ENCODE measurements at places on chromosomes 6 and 20. TPM values are rescaled to one million over a fixed set of nuclear protein-coding genes. Genes with fewer than 3 reads are reported as not detected.

The ERVFRD-1 gene
- not detected for total RNA-seq

- DNase-seq = no peak
Measured at GRCh38 chr6:153043719-153044118, 41.2 kb upstream of the MTRF1L start.

DNA sequence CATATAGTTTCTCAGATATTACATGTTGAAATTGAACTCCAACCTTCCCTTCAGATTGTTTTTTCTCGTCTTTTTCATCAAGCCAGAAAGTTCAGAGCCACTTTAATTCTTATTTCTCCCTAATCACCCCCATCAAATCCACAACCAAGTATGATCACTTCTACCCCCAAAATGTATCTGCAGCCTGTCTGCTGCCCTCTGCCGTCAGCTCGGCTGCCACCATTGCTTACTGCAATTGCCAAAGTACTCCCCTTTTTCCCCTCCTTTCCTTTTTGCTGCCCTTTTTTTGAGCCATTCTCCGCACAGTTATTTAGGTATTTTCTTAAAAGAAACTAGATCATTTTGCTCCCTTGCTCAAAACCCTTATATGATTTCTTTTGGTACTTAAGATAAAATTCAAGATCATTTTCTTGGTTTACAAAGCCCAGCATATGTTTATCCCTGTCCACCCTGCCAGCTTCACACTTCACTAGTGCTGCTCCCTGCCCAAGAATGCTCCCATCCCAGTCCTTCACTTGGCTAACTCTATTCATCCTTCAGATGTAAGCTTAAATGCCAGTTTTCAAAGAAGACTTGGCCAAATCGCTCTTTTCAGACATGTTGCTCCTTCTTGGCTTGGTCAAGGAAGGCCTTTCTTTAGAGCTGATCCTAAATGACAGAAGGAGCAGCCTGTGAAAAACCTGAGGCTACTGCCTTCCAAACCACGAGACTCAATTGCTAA is 63.7 kb downstream of the SH3BGRL2 start:
- peak; percentile 29 for DNase-seq

DNA sequence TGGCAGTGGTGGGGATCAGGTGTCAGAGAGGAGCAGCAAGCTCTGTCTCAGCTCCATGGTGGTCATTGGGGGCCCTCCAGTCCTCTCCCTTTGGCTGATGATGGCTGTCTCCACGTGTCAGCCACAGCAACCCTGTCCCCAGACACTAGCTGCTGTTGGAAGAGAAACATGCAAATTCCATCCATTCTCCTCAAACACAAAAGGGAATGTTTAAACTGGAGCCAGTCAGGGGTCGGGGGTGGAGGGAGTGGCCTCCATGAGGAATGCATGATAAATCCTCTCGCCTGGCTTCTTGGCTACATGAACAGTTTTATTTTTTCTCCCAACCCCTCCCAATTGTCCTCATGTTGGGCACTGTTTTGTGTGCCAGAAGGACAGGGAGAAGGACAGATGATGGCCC is 86.4 kb downstream of the EDN3 start:
- DNase-seq = peak; percentile 63

GRCh38 chr6:116400328-116400727 is 29.6 kb downstream of the DSE start:
- DNase-seq = no peak

The APOM gene
- 2.6 TPM for total RNA-seq

The ZC2HC1B gene
- not detected for total RNA-seq

DNA sequence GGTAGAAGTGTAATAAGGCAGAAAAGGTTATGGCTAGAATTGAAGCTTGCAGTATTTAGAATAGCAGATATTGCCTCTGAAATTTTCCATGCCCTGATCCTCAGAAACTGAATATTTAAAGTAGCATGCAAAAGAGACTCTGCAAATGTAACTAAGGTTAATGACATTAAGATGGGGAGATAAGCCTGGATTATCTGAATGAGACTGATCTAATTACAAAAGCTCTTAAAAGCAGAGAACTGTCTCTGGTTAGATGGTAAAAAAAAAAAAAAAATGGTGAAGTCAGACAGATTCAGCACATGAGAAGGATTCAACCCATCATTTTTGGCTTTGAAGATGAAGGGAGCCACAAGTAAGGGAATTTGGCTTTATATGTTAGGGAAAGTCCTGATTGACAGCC is 503.7 kb upstream of the IRAK1BP1 start:
- no peak for DNase-seq

- peak; percentile 50 for DNase-seq
Measured at GRCh38 chr6:112281821-112282615, 27.7 kb upstream of the LAMA4 start.

DNA sequence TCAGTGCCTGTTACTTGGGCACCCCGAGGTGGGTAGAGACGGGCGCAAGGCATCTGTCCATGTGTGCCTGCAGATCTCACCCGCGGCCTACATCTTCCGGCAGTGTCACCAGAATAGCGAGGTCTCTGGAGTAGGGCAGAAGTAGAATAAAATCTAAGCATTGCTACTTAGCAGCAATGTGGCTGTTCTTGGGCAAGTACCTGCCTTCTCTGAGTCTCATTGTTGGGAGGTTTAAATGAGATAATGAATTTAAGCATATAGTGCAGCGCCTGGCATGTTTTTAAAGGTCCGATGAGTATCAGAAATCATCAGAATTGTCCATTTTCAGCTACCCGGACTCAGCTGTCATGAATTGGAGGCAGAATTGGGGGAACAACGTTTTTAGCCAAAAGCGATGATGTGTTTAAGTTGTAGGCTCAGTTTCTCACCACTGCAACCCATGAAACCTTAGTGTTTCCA is 800 bp downstream of the ABCC10 start:
- DNase-seq = no peak

The HLA-DQA1 gene
- not detected for total RNA-seq

- DNase-seq = no peak
Measured at GRCh38 chr6:112156668-112157067, 69.3 kb downstream of the FAM229B start.

The GHRH gene
- total RNA-seq = not detected

DNA sequence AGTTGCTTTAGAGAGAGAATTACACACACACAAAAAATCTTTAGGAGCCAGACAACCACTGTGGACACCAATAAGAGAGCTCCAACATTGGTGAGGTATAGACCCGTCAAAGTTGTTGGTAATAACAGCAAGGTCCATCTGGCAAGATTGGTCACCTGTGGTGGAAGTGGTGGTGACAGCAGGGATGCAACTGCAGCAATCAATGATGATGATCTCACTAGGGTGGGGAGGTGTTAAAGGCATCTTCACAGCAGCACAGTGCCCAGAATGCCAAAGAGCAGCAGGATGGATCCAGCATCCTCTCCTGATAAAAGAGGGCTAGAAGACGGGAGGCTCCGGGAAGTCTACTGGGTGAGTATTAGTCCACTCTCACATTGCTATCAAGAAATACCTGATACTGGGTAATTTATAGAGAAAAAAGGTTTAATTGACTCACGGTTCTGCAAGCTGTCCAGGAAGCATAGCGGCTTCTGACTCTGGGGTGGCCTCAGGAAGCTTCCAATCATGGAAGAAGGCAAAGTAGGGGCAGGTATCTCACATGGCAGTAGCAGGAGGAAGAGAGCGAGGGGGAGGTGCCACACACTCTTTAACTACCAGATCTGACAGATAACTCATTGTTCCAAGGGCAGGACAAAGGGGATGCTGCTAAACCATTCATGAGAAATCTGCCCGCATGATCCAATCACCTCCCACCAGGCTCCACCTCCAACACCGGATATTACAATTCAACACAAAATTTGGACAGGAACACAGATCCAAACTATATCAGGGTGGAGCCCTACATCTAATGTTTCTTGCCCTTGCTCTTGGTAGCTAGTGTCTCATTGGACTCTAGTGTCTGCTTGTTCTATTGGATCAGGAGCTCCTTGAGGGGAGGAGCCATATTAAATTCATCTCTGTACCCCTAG is 48.9 kb downstream of the KLHL31 start:
- DNase-seq = no peak

The KIF25 gene
- 1.2 TPM for total RNA-seq

DNA sequence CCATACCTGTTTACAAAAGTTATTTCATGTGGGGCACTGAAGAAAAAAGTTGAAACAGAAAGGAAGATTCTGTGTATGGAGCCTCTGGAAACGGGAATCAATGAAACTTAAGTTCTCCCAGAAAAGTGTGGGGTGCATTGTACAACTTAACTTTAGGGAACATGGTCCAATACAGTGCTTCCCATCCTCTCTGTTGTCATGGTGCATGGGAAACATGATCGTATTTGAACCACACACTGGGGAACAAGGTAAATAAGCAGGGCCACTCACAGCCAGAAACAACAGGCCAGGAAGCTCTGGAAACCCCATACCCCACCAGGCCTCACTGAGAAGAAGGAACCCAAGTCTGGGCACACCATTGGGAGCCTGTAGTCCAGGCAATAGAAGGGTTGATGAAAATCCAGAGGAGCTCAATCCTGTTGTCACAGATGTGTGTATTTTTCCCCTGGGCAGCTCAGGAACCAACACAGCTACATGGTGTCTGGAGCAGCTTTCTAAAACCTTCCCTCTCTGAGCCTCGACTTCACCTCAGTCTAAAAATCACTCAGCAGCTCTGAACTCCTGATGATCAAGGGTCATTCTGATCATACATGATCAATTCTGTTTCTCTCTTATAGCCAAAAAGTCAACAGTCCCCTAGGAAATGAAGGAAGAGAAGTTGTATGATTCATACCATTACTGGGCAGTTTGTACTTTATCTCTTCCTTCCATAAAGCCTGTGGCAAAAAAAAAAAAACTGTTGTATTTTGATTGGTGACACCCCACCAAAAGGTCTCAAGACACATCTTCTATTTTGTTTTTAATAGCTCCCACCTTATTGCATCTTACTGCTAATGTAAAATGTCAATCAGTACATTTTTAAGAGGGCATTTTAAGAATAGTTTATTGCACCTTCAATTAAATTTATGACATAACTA is 198.5 kb upstream of the TAB2 start:
- DNase-seq = no peak

The CEP57L1 gene
- total RNA-seq = 34.6 TPM

GRCh38 chr6:109349419-109349987 is 32.8 kb downstream of the CD164 start:
- no peak for DNase-seq

The ABHD16A gene
- total RNA-seq = 21.3 TPM

DNA sequence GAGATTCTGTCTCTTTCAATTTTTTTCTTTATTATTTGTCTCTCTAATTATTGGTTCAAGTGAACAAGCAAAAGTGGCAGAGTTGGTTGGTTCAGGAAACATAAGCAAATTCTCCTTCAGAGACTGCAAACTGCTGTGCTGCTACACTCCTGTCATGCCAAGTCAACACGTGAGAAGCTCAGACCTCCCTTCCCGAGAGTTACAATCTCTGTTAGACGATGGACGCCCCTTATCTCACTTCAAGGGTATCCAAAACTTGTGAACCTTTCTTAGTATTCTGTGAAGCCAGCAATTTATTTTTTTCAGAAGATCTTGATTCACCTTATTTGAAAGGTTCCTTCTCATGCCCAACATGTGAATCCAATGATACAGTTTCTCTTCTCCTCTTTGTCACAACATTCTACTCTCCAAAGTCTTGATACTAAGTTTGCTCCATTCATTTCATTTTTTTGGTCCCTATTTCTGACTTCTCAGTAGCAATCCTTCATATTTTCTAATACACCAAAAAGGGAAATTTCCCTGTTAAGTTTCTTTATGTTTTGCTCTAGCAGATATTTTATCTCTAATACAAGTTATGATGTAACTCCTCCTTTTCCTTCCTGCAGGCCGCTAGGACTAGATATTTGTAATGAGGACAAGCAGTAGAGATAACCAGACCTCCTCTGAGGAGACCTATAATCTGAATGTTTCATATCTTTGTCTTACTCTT is 448.8 kb upstream of the CITED2 start:
- DNase-seq = no peak

- no peak for DNase-seq
Measured at GRCh38 chr6:45375449-45375848, 2.3 kb downstream of the SUPT3H start.

DNA sequence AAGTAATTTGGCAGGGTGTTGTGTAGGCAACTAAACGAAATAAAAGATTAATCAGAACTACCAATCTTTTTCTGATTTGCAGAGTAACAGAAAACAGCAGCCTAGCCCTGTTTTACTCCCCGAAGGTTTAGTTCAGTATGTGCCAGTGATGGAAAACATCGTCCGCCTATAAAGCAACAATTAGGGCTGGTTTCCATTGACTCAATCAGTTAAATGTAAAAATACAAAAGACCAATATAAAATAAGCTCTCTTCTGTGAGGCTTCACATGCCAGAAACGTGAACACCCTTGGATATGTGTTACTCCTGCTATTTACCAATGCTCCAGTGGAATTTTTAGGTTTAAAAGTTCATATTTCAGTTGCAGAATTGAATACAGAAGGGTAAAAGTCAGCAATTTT is 210.5 kb upstream of the RSPO3 start:
- no peak for DNase-seq

GRCh38 chr20:3724356-3724755 is 8.1 kb upstream of the HSPA12B start:
- no peak for DNase-seq

The BPIFA3 gene
- total RNA-seq = not detected

DNA sequence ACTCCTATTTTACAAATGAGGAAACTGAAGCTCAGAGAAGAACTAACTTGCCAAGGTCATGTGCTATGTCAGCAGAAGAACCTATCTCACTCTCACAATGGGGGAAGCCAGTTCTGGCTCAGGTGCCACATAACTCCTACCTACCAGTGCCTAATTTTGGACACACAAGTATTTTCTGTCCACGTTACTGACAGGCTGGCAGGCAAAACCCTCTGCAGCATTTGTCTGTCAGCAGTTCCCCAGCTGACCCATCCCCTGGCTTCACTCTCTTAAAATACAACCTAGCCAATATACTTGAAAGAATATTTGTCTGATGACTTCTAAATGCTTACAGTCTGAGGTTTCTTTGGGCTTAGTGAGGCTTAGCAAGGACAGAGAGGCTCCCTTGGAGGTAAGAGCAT is 15.5 kb downstream of the GSS start:
- no peak for DNase-seq

GRCh38 chr6:134217105-134217797 is 100.7 kb downstream of the SGK1 start:
- no peak for DNase-seq

DNA sequence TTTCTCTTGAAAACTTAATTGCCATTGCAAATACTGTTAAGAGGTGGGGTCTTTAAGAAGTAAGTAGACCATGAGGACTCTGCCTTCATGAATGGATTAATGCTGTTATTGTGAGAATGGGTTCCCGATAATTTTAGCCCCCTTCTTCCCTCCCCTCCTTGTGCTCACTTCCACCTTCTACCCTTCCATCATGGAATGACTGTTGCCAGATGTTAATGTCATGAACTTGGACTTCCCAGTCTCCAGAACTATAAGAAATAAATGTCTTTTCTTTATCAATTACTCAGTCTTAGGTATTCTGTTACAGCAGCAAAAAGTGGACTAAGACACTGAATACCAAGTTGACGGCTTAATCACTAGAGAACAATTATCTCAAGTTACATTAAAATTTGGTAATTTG is 5.8 kb upstream of the FOXQ1 start:
- no peak for DNase-seq

DNA sequence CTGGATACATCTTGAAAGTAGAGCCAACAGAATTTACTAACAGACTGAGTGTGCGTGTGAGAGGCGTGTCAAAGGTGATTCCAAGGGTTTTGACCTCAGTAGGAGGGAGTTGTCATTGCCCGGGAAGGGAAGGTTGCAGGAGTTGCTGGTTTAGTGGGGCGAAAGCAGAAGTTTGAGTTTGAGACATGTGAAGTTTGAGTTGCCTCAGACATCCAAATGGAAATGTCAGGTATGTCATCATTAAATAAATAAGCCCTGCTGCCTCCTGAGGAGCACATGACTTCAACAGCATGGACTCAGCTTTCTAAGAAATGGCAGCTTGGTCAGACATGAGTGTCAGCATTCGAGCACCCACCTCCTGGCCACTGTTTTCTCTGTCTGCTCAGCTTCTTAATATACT is 26.6 kb upstream of the TGM2 start:
- no peak for DNase-seq

Measured in neural progenitor cell (in vitro differentiated cells).